Small intestine (tissue), 16 donors: ENCODE measurements at places on chromosomes 13 and 19. TPM values are rescaled to one million over a fixed set of nuclear protein-coding genes. Genes with fewer than 3 reads are reported as not detected.

Gene DAPK3
- polyA plus RNA-seq = 41.7 TPM

- peak within 1 kb of the TSS; percentile 77 for H3K4me3 ChIP-seq
- H3K4me1 ChIP-seq = no peaks in the 10 kb centered on the region
- peak; percentile 63 for DNase-seq
- H3K27me3 ChIP-seq = no peaks in the 10 kb centered on the region
- peak within 1 kb of the TSS; percentile 59 for H3K27ac ChIP-seq
Measured at GRCh38 chr19:14432791-14433553, at the start of gene PKN1. PKN1 (plus strand) TSS chr19:14433306; CDS start chr19:14433522, 216 bp downstream.

DNA sequence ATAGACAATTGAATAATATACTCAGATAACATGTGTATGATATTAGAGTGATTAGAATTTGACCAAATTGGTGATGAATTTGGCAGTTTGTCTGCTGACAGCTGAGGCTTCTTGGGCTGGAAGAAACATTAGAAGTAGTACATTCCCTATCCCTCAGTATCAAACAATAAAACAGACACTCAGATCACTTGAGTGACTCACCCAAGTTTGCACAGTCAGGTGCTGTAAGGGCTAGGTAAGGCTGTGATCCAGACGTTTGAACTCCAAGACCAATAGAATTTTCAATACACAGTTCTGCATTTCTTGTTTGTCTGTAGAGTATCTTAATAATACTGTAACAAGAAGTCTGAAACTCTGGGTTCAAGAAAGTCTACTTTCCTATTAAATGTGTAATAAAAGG, 223.5 kb downstream of the POSTN start:
- no peak overlapping the region for H3K27ac ChIP-seq
- no peaks in the 10 kb centered on the region for H3K36me3 ChIP-seq
- no peak overlapping the region for H3K4me3 ChIP-seq
- no peak for DNase-seq

- no peaks in the 10 kb centered on the region for H3K36me3 ChIP-seq
- DNase-seq = no peak
- H3K4me1 ChIP-seq = no peaks in the 10 kb centered on the region
Measured at GRCh38 chr13:23383151-23383550, 50.4 kb downstream of the SACS start.

DNA sequence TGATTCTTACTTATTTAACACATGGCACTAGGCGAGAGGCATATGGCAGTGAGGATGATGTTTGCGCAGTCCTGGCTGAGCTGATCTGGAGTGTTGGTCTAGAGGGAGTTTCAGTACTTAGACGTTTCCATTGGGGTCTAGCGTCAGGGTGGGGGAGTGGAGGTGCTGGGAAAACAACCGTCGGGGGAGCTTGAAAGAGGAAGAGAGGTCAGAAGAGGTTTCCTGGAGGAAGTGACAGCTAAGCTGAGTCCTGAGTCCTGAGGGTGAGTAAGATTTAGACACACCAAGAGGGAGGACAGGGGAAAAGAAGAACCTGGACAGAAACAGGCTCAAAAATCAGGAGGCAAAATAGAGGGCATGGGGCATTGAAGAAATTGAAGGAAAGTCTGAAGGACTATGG, 81.4 kb downstream of the ALOX5AP start:
- H3K27ac ChIP-seq = no peak overlapping the region
- no peaks in the 10 kb centered on the region for H3K4me1 ChIP-seq
- no peak overlapping the region for H3K4me3 ChIP-seq
- no peaks in the 10 kb centered on the region for H3K27me3 ChIP-seq

- H3K27me3 ChIP-seq = no peaks in the 10 kb centered on the region
- H3K4me3 ChIP-seq = no peak overlapping the region
- H3K36me3 ChIP-seq = no peaks in the 10 kb centered on the region
Measured at GRCh38 chr13:84366506-84366905, 484.2 kb upstream of the SLITRK1 start.

DNA sequence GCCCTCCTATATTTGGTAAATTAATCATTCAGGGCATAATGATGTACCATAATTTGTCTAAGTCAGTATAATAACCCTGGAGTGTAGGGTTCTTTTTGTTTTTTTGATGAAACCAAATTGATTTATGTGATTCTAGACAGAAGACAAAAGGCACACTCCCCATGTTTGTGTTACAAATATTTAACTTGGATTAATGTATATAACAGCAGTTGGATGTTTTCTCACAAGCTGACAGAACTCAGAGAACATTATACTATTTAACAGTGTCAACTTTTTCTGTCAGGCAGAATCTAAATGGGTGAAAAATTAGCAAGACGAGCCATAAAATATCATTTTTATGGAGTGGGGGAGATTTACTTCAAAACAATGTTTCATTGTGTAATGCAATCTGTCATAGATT, 15.2 kb downstream of the CBY2 start:
- H3K27ac ChIP-seq = no peak overlapping the region
- H3K27me3 ChIP-seq = no peaks in the 10 kb centered on the region
- DNase-seq = no peak
- H3K4me3 ChIP-seq = no peak overlapping the region
- no peaks in the 10 kb centered on the region for H3K36me3 ChIP-seq

DNA sequence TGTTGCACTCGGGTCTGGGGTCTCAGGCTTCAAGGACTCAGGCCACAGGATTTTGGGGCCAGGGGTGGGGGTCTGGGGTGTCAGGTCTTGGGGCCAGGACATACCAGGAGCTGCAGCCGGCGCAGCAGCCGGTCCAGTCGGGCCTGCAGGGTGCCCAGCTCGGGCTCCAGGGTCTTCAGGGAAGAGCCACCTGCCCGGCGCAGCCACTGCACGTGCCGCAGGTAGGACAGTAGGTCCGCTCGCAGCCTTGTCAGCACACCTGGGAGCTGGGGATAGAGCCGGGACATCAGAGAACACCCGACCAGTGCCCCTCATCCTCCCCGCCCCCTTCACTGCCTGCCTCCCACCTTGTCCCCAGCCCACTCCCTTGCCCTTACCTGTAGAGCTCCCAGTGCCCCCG, 2.2 kb downstream of the IL11 start:
- no peak overlapping the region for H3K27ac ChIP-seq
- H3K4me3 ChIP-seq = no peak overlapping the region
- no peaks in the 10 kb centered on the region for H3K36me3 ChIP-seq
- H3K27me3 ChIP-seq = peaks cover 26% of the 10 kb centered on the region
- DNase-seq = no peak
- H3K4me1 ChIP-seq = no peaks in the 10 kb centered on the region

DNA sequence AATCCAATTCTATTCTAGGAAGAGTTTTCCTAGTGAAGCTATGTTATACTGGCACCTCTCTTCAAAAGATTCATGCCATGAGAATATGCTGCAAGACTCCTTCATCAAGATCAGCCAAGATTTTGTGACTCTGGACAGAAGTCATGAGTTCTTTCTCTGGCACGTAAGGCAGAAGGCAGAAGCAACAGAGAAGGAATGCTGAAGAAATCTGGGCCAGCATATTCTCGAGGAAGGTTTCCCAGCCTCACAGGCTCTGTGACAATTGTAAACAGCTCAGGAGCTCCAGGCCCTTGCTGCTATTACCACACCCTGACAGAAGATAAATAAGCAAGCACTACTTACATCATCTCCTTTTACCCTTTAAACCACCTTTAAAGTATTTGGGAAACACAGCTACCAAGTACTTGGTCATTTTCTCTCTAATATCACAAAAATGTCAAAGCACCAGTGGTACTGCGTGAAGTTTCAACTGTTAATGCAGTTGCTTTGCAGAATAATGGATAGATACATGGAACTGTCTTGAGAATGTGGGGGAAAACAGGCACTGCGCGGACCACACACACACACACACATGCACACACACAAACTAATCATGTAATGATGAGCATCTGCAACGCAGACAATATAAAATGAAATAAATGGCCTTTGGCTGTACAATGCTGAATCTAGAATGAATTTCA, 55.4 kb downstream of the INTS6 start:
- no peak overlapping the region for H3K4me3 ChIP-seq
- H3K4me1 ChIP-seq = no peaks in the 10 kb centered on the region
- peak; percentile 5 for DNase-seq
- peaks cover 4% of the 10 kb centered on the region for H3K36me3 ChIP-seq

- no peak overlapping the region for H3K4me3 ChIP-seq
- H3K27ac ChIP-seq = no peak overlapping the region
- H3K27me3 ChIP-seq = no peaks in the 10 kb centered on the region
- no peaks in the 10 kb centered on the region for H3K4me1 ChIP-seq
- no peak for DNase-seq
Measured at GRCh38 chr13:66972659-66973058, 257.5 kb downstream of the PCDH9 start.

- peaks cover 2% of the 10 kb centered on the region for H3K36me3 ChIP-seq
- no peak for DNase-seq
- no peak overlapping the region for H3K27ac ChIP-seq
- H3K27me3 ChIP-seq = no peaks in the 10 kb centered on the region
- no peak overlapping the region for H3K4me3 ChIP-seq
Measured at GRCh38 chr13:20035130-20035529, 76.6 kb downstream of the ZMYM2 start.
